ENCODE measurements at places on chromosomes 4 and X.
A peak's percentile ranks its signal among the peaks of the same experiment; 100 is the strongest.

GRCh38 chr4:81845273-81845672 is 373.6 kb upstream of the RASGEF1B start:
- DNase-seq = no peak

DNA sequence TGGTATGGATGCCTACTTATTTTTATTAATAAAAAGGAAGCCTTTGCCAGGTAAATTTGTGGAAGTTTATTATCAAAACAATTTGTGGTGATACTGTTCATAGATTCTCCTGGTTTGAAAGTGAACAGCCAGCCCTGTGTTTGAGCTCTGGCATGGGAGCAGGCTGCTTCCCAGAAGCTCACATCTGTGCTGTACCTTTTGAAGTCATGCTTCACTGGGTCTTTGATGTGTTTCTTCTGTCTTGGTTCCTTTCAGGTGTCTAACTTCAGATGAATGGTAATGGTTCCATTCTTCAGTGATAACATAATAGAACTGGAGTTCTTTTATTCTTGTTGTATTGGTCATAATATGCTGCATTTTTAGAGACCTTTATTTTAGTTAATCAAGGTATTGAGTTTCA is 85.5 kb downstream of the BMPR1B start:
- no peak for DNase-seq

GRCh38 chr4:172124656-172125308 is 311.6 kb downstream of the GALNTL6 start:
- no peak for DNase-seq

- DNase-seq = no peak
Measured at GRCh38 chr4:125801373-125801772, 486.6 kb downstream of the FAT4 start.

GRCh38 chrX:45070116-45071007 is 130.3 kb downstream of the DIPK2B start:
- DNase-seq = no peak

GRCh38 chr4:143273160-143273917 is 63.3 kb upstream of the GAB1 start:
- DNase-seq = no peak

DNA sequence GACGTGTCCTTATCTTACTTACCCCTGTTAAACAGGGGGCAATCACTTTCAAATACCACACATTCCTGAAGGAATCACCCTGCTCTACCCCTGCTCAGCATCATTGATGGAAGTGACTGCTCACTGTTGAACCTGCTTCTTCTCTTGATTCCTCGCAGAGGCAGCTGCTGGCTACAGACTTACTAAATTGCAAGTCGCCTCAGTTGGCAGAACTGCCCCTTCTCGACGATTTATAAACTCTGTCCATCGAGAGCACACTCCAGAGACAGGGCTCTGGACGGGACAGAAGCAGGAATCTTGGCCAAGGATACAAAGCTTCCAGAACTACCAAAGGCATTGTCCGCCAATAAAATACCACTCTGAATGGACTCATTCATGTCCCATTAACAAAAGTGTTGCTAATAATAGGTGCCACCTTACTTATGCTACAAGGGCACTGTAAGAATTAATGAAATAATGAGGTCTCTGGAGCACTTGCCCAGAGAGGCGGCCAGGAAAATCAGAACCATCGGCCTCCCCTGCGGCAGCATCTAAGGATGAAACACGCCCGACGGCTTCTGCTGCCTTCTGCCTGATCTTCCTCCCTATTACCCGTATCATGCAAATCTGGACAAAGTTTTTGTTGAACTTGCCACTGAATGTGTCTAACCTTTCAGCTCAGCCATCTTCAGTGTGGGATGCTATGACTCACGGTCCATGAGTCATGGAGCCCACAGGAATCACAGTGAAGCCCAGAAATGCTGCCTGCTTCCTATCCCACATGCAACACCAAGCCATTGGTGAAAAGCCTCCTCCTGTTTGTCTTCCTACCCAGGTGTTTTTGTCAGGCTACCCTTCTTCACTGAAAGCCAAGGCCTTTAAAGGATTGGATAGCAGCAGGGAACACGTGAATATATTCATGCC is 164.9 kb downstream of the MAML3 start:
- DNase-seq = no peak

DNA sequence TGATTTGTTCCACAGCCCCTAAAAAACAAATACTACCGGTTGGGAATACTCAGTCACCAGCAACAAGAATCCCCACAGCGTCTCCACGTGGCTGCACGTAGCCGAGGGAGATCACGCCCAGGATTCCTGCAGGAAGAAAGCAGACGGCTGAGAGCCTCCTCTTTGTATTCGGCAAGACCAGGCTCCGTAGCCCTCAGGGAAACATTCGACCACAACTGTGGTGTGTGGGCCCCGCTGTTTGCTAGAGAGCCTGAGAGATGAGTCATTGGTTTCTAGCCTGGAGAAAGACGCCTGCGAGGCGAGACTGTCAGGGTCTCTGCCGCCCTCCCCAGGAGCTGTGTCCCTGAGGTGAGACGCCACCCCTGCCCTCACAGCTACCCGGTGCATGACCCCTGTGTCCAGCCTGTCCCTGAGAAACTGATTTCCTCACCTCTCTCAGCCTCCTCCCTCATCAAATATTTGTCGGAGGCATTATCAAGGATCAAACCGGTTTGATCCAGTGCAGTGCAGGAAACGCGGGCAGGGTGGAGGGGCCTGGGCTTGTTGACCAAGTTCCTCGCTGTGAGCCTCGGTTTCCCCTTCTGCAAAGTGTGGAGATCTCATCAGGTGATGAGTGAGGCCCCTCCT is 4.7 kb upstream of the S100P start:
- DNase-seq = peak; percentile 68

DNA sequence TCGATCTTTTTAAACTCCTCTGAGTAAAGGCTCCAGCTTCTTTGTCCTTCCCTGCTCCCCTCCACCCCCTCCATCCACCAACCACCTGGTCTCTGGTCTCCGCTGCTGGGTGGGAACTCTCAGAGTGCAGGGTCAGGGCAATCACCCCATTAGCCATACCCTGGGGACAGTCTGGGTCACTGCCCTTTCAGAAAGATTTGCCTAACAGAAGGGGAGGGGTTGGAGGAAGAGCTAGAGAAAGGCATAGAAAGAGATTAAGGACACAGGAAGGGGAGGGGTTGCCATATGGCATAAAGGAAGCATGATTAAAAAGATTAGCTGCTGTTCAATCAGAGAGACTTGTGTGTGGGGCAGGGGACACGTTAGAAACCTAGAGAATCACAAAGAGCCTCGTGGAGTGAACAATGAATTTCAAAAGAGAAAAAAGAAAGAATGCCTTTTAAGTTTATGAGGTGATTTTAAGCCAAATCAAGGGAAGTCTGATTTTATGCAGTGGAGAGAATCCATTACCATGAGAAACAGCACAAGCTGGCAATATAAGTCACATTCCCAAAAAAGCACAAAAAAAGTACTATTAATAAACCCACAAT is 115.5 kb upstream of the ACSL4 start:
- no peak for DNase-seq

- no peak for DNase-seq
Measured at GRCh38 chr4:57265831-57266582, 155.8 kb upstream of the IGFBP7 start.

GRCh38 chrX:39935411-39936064 is 162.2 kb downstream of the BCOR start:
- DNase-seq = no peak

DNA sequence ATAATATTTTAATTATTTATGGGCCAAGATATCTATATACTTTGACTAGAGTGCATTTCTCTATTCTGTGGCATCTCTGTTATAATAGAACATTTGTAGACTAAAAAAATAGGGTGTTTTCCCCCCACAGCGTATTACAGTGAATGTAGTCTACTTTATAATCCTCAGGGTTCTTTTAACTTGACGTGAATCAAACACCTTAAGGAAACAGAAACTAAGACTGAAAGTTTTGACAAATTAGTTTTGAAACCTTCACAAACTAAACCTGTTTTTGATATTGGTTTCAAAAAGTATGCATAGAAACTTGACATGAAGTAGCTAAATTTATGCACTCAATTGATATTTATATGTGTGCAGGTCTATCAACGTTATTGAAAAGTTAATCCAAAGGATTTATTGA is 1963.1 kb upstream of the TENM3 start:
- DNase-seq = no peak

DNA sequence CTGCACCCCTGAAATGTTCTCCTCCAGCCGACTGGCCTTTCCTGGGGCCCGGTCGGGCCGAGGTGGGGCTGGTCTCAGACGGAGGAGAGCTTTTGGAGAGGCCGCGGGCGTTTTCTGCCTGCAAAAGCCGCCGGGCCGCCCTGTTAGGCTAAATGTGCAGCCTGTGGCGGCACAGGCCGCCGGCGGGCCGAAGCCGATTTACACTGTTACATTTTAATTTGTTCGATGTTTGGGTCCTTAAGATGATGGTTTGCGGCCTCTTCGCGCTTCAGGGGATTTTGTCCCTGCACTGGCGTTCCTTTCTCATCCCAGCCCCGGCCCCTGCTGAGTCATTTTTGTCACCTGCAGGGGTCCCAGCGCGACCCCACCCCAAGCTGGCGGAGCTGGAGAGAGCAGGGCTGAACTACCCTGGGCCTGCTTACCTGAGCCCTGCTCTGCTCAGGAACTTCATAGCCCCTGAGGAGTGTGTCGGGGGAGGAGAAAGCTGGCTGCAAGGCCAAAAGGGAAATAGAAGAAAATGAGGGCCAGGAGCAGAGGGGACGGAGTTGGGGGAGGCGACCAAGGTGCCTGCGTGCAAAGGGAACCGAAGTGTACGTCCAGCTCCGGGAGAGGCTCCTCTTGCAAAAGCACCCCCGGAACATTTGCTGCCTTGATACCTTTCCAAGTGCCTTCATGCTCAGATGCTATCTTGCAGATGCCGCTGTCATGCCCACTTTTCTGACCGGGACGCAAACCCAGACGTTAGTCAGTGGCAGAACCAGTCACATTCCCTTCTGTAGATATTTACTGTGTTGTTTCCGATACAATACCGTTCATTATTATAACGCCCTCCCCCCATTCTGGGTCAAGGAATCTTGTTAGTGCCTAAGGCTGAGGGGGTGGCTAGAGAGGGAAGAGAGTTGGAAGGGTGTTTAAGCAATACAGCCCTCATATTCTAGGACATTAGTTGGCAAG is 977 bp upstream of the RBBP7 start:
- no peak for DNase-seq

GRCh38 chr4:185149392-185149791 is 6.3 kb downstream of the SLC25A4 start:
- DNase-seq = no peak

- DNase-seq = no peak
Measured at GRCh38 chrX:17081511-17081910, 135.1 kb downstream of the REPS2 start.
